ENCODE measurements at places on chromosomes 2 and 18.

- DNase-seq: peak; percentile 91
These were observed 48.4 kb upstream of the TNP1 start for GRCh38 chr2:216908300-216908699.

DNA sequence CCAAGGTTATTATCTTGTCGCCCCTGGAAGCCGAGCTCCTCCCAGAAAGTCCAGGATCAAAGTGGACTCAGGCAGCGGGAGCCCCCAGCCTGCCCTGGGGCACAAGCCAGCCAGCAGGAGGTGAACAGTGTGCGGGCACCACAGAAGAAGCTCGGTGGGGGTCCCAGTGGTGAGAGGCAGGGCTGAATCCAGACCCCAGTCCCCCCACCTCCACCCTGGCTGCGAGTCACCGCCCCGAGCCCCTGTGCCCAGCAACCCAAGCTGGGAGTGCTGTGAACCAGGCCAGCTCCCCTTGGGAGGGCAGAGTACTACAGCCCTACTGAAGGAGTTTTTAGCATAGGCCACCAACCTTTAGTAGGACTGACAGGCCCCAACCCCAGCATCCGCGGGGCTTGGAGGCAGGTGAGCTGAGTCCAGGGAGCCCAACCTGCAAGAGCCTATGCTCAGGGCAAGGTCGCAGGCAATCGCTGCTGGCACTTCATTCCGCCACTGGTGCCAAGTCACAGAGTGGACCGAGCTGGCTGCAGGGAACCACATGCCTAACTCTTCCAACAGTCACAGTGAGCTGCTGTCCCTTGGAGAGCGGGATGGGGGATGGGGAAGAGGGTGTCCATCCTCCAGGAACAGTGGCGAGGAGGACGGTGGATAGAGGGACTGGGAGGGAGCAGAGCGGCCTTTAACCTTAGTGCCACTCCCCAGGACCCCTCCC lies 3.0 kb downstream of the PIEZO2 start:
- no peak for DNase-seq

GRCh38 chr2:146776596-146776995 lies 1068.2 kb upstream of the ACVR2A start:
- DNase-seq: no peak

GRCh38 chr2:227204452-227204851 lies 40.0 kb downstream of the COL4A3 start:
- DNase-seq: no peak

- DNase-seq: no peak
These were observed 15.4 kb downstream of the CFAP65 start for GRCh38 chr2:219025637-219026585.

GRCh38 chr2:197929008-197929885 lies 124.9 kb downstream of the PLCL1 start:
- DNase-seq: no peak

GRCh38 chr2:65366595-65367125 lies 65.7 kb downstream of the SPRED2 start:
- peak; percentile 72 for DNase-seq

DNA sequence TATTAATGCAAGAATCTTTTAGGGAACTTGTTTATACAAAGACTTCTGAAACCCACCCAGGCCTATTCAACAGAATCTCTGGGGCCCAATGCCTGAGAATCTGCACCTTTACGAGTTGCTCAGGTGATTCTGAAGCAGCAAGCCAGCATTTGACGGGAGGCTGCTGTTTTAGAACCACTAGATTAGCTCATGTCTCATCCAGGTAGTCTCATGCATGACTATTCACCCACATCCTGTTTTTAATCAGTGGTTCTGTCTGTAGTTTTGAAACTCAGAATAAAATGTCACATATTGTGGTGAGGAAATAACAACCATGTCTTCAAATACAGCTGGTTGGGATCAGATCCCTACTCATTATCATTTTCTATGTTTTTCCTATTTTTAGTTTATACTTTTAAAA lies 39.5 kb downstream of the CYTIP start:
- no peak for DNase-seq

GRCh38 chr2:45390861-45391260 lies 220.2 kb downstream of the SRBD1 start:
- DNase-seq: no peak

DNA sequence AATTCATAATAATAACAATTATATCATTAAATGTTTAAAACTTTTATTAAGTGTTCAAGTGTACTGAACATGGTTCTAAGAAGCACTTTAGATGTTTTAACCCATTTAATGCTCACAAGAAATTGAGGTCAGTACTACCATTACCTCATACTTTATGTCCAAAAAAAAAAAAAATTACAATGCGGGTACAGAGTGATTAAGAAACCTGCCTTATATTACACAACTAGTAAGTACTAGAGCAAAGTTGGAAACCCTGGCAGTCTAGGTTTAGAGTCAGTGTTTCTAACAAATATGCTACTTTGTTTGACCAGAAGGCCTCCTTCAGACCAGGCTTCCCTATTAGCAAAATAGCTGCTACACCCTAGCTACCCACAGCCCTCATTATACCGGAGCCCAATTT lies 28.5 kb downstream of the PLEKHM3 start:
- no peak for DNase-seq

DNA sequence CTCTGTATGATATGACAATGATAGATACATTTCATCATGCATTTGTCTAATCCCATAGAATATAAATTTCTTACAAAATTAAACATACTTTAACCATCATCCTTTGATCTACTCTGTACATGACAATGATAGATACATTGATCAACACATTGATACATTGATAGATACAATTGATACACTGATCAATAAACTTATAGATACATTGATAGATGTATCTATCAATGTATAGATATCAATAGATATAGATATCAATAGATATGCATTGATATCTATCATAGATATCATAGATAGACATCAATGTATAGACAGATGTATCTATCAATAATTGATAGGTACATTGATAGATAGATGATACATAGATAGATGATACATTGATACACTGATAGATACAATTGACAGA lies 105.4 kb downstream of the DYM start:
- DNase-seq: no peak

DNA sequence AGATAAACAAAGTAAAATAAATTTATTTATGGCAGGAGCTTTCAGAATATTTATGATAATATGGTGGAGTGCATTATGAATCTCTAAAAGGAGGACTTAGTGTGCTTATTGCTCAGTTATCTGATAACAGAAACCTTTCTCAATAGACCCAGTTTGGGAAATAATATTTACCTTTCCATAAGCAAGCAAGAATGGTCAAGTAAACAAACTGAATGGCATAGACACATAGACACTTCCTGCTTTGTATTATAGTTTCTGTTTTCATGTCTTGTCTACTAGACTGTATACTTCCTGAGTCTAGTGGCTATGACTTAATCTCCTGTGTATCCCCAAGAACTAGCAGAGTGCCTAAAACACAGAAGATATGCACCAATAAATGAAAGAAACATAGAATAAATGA lies 87.8 kb downstream of the UPP2 start:
- peak; percentile 39 for DNase-seq

GRCh38 chr2:166042356-166042755 lies 85.5 kb downstream of the SCN1A start:
- no peak for DNase-seq

- no peak for DNase-seq
These were observed 80.1 kb upstream of the CTDP1 start for GRCh38 chr18:79599441-79599931.

DNA sequence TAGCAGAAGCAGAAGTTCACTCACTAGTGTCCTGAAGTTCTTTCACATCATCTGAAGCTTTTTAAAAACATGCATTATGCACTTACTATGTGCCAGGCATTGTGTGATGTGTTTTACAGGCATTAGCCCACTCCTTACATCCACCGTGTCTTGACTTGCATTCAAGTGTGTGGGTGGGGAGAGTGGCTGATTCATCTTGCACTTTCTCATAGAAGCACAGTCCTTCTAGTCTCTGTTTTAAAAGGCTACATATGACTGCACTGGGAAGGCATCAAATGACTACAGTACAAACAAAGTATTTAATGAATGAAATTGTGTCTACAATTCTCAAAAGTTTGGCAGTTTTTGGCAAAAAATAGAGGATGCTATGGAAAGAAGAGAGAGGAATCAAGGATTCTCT lies 21.6 kb upstream of the DSC3 start:
- DNase-seq: no peak

DNA sequence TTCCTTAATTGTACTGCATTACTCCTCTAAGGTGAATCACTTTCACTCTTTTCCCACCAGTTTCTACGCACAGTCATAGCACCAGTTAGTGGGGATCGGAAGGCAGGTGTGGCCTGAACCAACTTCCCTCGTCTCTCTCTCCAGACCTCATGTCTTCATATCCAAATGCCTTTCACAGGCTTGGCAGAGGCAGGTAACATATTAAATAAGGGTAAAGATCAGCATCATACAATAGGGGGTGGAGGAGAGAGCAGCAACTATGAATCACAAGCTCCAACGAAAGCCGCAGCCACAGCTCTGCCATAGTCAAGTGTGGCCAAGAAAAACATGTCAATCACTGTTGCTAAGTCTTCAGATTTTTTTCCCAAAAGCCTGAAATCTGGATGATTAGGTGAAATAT lies 40.3 kb downstream of the AP1S3 start:
- DNase-seq: no peak

All from NCI-H69 (cell line).